Caco-2 (cell line): ENCODE measurements at places on chromosomes 6 and 20. TPM values are rescaled to one million over a fixed set of nuclear protein-coding genes. Genes with fewer than 3 reads are reported as not detected.

- H3K36me3 ChIP-seq, result no peaks in the 10 kb centered on the region
- H3K4me1 ChIP-seq, result no peaks in the 10 kb centered on the region; the same call in 1 of the 2 replicates
- no peak overlapping the region for H3K27ac ChIP-seq
These were observed 212.3 kb upstream of the PMEPA1 start for GRCh38 chr20:57922083-57922482.

- no peaks in the 10 kb centered on the region for H3K36me3 ChIP-seq
- DNase-seq, result no peak
- no peaks in the 10 kb centered on the region for H3K27me3 ChIP-seq
- H3K4me3 ChIP-seq, result peak overlapping the region; percentile 66
These were observed 1.6 kb downstream of the HMGN3 start for GRCh38 chr6:79232696-79233462.

DNA sequence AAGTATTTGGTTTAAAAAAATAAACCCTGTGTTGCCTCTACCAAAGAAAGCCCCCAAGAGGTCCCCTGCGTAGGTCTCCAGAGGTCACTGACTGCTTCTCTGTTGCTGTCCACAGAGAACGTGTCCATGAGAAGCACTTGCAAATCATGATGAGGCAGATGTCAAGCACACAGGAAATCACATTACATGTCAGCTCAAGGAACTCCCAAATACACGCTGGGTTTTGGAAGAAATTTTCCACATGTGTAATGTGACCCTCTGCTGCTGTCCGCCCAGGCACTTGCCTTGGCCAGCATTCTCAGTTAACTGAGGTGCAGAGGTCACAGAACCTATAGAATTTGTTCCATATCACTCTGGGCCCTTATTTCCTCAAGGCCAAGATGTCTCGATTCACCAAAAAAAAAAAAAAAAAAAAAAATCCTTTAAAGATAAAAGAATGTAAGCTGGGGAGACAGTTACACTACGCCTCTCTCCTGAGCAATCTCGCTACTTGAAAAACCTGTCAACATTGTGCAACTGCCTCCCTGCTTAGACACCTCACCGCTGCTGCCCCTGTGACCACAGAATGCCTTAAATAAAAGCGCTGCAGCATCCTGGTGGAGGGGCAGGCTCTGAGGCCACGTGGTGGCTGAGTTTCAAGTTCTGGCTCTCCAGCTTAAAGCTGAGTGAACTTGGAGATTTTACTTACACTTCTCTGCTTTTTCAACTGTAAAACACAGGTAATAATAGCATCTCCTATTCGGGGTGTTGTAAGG is 42.3 kb downstream of the SLC22A23 start:
- 0 out of 2 replicates have a peak, but pooled peaks cover 3% of the 10 kb centered on the region for H3K36me3 ChIP-seq
- no peak overlapping the region for H3K4me3 ChIP-seq
- peak overlapping the region; percentile 74 for H3K27ac ChIP-seq
- peak; percentile 85 for DNase-seq

GRCh38 chr6:157648561-157648960 is 174.5 kb upstream of the SNX9 start:
- DNase-seq, result no peak
- H3K4me3 ChIP-seq, result no peak overlapping the region
- H3K27me3 ChIP-seq, result no peaks in the 10 kb centered on the region
- H3K4me1 ChIP-seq, result no peaks in the 10 kb centered on the region
- H3K27ac ChIP-seq, result no peak overlapping the region
- H3K36me3 ChIP-seq, result no peaks in the 10 kb centered on the region; the same call in none of the 2 replicates

DNA sequence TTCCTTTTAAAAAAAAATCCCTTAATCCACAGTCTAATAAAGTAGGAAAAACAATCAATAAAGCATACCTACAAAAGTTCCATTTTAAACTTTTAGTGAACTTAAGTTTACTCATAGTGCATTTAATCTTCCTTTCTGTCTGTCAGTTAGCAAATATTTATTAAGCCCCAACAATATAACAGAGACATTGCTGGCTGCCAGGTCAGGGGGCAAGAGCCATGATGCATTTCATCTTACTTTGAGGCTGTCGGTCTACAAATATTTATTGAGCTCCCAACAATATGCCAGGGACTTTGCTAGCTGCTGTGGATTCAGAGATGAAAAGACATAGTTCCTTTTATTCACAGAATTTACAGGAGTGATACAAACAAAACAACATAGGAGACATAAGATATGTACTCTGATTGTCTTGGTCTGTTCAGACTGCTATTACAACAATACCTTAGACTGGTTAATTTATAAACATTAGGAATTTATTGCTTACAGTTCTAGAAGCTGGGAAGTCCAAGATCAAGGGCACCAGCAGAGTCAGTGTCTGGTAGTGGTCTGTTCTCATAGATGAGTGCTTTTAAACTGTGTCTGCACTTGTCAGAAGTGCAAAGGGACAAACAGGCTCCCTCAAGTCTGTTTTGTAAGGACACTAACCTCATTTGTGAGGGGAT is 118.6 kb downstream of the PLCB1 start:
- peaks cover 31% of the 10 kb centered on the region for H3K4me1 ChIP-seq
- peak; percentile 73 for DNase-seq
- no peak overlapping the region for H3K4me3 ChIP-seq
- H3K27ac ChIP-seq, result peak overlapping the region; percentile 31

DNA sequence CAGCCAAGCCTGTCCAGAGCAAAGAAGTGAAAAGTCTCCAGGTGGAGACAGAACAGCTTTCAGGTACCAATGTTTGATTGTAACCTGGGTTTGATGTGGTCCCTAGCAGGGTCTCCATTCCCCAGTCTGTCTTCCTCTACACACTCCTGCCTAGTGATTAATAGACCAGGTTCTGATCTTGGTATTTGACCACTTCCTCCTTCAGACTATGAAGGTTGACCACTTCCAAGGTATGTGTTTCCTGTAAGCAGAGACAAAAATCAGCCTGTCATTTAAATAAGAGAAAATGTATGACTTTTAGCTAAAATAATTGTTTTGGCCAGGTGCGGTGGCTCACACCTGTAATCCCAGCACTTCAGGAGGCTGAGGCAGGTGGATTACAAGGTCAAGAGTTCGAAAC is 41.8 kb upstream of the TOP1 start:
- no peak overlapping the region for H3K27ac ChIP-seq
- no peaks in the 10 kb centered on the region for H3K27me3 ChIP-seq
- DNase-seq, result no peak

- DNase-seq, result peak; percentile 78
- H3K4me3 ChIP-seq, result no peak overlapping the region
- no peaks in the 10 kb centered on the region for H3K27me3 ChIP-seq
- H3K4me1 ChIP-seq, result no peaks in the 10 kb centered on the region
- H3K36me3 ChIP-seq, result no peaks in the 10 kb centered on the region
These were observed 1.2 kb downstream of the GSTA5 start for GRCh38 chr6:52839124-52840055.

GRCh38 chr20:41138475-41139226 is 1.3 kb downstream of the PLCG1 start:
- DNase-seq, result peak; percentile 32
- H3K4me3 ChIP-seq, result peak overlapping the region; percentile 96
- peaks cover 17% of the 10 kb centered on the region for H3K4me1 ChIP-seq
- 0 out of 2 replicates have a peak, but pooled peaks cover 4% of the 10 kb centered on the region for H3K36me3 ChIP-seq
- H3K27ac ChIP-seq, result peak overlapping the region; percentile 77

DNA sequence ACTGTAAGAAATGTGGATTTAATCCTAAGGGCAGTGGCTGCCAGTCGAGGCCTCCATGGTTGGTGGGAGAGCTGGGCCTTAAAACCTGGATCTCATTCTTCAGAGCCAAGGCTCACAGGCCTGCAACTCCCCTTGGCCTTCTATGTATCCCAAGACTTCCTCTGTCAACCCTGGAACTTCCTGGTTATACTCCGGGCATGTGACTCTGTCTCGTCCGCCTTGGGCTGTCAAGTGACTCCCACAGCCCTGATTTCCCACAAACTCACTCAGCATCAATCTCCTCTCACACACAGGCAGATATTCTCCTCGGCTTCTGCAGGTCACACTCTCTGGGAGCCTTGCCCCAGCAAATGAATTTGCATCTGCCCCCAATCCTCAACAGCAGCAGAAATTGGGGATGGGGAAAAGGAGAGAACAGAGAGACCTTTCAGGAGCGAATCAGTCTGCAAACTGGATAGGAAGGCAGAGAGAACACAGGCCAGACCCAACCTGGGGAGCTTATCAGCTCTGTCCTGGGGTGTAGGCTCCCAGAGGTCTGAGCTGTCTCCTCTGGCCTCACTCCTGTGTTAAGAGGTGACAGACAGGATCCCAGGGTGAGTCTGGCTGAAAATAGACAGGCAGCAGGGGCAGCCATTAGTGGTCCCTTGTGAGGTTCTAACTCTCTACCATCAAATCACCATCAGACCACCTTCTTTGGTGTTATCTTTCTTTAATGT is 30.4 kb upstream of the PREX1 start:
- no peak overlapping the region for H3K27ac ChIP-seq
- no peak overlapping the region for H3K4me3 ChIP-seq
- no peaks in the 10 kb centered on the region for H3K36me3 ChIP-seq
- H3K27me3 ChIP-seq, result no peaks in the 10 kb centered on the region

GRCh38 chr6:70843328-70843918 is 113.4 kb downstream of the B3GAT2 start:
- no peak overlapping the region for H3K27ac ChIP-seq
- no peak overlapping the region for H3K4me3 ChIP-seq
- H3K36me3 ChIP-seq, result peaks cover 2% of the 10 kb centered on the region; the same call in 1 of the 2 replicates
- no peak for DNase-seq
- H3K27me3 ChIP-seq, result no peaks in the 10 kb centered on the region

DNA sequence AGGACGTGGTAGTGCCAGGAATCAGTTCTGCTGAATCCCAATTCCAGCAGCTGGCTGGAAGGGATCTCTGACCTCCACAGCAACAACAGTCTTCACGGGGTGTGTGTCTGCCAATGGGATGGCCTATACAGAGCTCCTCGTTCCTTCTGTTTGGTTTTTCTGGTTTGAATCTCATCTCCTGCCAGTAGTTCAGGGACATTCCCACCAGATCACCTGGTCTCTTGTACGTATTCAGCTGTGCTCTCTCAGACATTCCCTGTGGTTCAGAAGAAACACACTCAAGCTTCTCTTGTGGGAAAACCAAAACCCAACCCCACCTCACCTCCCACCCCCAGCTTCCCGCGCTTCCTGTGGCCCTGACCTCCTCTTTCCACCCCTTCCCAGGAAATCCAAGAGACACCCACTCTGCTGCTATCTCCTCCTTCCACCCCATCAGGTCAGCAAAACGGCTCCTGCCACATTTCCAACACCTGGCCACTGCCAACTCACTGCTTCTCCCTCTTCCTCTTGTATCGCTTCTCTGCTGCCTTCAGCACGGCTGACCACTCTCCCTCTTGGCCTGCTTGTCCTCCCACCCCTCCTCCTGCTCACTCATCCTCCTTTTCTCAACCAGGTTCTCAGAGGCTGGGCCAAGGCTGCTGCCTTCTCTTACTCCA is 63.3 kb upstream of the PTGIS start:
- no peak for DNase-seq
- peaks cover 1% of the 10 kb centered on the region; the same call in 1 of the 2 replicates for H3K36me3 ChIP-seq
- H3K27me3 ChIP-seq, result no peaks in the 10 kb centered on the region
- H3K4me3 ChIP-seq, result no peak overlapping the region

- H3K4me1 ChIP-seq, result peaks cover 12% of the 10 kb centered on the region; the same call in 1 of the 2 replicates
- H3K4me3 ChIP-seq, result peak within 1 kb of the TSS; percentile 56
- H3K36me3 ChIP-seq, result no peaks in the 10 kb centered on the region
- peak; percentile 46 for DNase-seq
- no peak within 1 kb of the TSS for H3K27ac ChIP-seq
- peaks cover 2% of the 10 kb centered on the region; the same call in 1 of the 2 replicates for H3K27me3 ChIP-seq
These were observed at the start of gene SMOC2 for GRCh38 chr6:168440520-168441433. SMOC2 (plus strand) TSS chr6:168441184; CDS start chr6:168441371, 187 bp downstream.

DNA sequence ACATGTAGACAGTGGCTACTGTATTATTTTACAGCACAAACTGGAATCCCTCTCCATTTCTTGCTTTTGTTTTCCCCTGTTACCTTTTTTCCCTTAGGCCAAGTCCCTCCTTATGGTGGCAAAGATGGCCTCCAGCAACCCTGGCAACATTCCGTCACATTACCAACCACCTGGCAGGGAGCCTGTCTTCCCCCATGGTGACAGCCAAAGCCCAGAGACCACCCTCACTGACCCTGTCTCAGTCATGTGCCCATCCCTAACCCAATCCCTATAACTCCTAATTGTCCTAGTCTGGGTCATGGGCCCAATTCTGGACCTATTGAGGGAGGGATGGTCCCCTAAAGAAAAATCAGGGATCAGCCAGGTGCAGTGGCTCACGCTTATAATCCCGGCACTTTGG is 27.6 kb downstream of the PARD6B start:
- peak; percentile 38 for DNase-seq
- peak overlapping the region; percentile 100 for H3K27ac ChIP-seq
- H3K4me1 ChIP-seq, result peaks cover 79% of the 10 kb centered on the region
- H3K4me3 ChIP-seq, result no peak overlapping the region
- 0 out of 2 replicates have a peak, but pooled peaks cover 1% of the 10 kb centered on the region for H3K36me3 ChIP-seq

DNA sequence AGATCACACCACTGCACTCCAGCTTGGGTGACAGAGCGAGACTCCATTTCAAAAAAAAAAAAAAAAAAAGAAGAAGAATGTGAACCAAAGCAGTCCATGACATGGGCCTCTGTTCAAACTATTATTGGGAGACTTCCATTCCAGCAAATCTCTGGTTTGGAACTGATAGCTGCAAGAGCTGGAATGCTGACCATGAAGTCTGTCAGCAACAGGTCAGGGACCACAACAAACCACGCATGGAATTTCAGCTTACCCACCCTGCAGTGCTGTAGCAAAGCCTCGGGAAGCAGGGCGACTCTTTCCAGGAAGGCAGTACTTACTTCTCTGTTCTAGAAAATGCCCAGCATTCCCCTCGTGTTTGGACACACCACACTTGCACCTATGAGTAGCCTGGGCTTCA is 34.1 kb upstream of the TBC1D7 start:
- no peak overlapping the region for H3K27ac ChIP-seq
- DNase-seq, result no peak
- H3K4me1 ChIP-seq, result 0 out of 2 replicates have a peak, but pooled peaks cover 4% of the 10 kb centered on the region
- H3K27me3 ChIP-seq, result no peaks in the 10 kb centered on the region

DNA sequence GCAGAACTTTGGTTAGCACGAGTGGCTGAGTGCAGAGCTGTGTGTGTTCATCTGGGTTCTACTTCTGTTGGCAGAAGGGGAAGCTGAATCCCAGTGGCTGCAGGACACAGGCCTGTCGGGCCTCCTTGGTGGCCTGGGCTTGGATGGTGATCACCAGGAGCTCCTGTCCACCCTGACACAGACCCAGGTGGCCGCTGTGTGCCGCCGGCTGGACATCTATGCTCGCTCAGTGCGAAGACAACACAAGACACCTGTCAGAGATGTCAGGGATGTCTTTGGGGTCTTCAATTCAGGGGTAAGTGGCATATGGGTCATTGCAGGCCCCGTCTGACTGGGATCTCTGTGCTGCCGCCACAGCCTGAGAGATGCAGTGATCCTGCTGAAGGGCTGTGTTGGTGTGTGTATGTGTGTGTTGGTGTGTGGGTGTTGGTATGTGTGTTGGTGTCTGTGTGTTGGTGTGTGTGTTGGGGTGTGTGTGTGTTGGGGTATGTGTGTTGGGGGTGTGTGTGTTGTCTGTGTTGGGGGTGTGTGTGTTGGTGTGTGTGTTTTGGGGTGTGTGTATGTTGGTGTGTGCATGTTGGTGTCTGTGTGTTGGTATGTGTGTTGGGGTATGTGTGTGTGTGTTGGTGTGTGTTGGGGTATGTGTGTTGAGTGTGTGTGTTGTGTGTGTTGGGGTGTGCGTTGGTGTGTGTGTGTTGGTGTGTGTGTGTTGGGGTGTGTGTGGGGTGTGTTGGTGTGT is 25.5 kb downstream of the ARHGAP40 start:
- no peak for DNase-seq
- H3K4me3 ChIP-seq, result no peak overlapping the region
- H3K27me3 ChIP-seq, result peaks cover 2% of the 10 kb centered on the region; the same call in 1 of the 2 replicates
- no peak overlapping the region for H3K27ac ChIP-seq
- no peaks in the 10 kb centered on the region for H3K36me3 ChIP-seq

Gene TREML1
- not detected in 2 replicates for total RNA-seq

Gene CCR6
- not detected in 2 replicates for total RNA-seq

Gene POU5F1
- not detected in 2 replicates for total RNA-seq

Gene RIN2
- 35.2 and 36.7 TPM in 2 replicates for total RNA-seq

Gene TOMM34
- 131 and 139 TPM in 2 replicates for total RNA-seq

Gene NFATC2
- total RNA-seq, result 20.8 and 22.4 TPM in 2 replicates
